ENCODE measurements at places on chromosomes 11 and 22.

- DNase-seq, result no peak
Measured at GRCh38 chr22:25413620-25414019, 150.9 kb upstream of the GRK3 start.

- DNase-seq, result peak; percentile 33
Measured at GRCh38 chr11:11263238-11264005, 89.6 kb downstream of the CSNK2A3 start.

DNA sequence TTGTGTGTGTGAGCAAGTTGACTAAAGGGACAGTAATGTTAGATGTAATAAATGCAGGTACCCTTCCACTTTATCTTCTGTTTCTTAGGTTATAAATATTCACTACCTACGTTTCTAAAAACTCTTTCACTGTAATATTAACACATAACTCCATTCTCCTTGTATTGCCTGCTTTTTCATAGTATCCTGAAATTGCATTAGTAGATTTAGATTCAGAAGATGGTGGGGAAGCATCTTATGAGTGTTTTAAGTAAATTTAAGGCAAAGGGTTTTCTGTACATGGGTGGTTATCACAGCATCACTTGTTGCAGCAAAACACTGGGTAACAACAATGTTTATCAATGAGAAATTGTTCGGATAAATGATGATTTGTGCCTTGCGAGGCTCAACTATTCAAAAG, 115.2 kb upstream of the VPREB1 start:
- DNase-seq, result no peak

DNA sequence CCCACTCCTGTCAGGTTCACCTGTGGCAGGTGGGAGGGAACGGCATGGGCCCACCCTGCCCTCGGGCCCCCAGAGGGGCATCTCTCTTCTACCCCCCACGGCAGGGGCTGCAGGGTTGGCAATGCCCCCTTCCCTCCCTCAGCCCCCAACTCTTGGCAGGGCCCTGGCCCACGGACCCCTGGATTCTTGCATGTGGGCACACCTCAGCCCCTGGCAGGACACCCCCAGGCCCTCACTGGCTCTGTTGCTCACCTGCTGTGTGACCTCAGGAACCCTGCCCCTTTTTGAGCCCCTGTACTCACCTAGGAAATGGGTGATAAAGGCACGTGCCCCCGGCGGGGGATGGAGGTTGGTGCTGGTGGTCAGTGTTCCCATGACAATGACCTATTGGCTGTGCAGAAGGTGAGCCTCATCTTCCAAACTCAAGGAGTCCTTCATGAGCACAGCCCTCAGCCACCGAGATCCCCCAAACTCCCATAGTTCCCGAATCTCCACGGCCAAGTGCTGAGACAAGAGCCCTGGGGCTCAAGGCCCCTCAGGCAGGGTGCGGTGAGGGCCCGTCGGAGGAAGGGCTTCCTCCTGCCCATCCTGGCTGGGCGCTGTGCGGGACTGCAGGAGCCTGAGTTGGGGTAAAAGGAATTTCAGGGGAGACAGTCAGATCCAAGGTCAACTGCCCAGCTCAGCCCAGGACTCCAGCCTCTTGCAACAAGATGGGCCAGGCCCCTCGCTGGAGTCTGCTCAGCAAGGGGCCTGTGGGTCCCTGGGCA, 198.2 kb downstream of the IGLL1 start:
- DNase-seq, result no peak

- peak; percentile 52 for DNase-seq
Measured at GRCh38 chr11:103537904-103538502, 428.8 kb downstream of the DYNC2H1 start.

- DNase-seq, result no peak
Measured at GRCh38 chr11:70637949-70638583, 239.7 kb downstream of the CTTN start.

DNA sequence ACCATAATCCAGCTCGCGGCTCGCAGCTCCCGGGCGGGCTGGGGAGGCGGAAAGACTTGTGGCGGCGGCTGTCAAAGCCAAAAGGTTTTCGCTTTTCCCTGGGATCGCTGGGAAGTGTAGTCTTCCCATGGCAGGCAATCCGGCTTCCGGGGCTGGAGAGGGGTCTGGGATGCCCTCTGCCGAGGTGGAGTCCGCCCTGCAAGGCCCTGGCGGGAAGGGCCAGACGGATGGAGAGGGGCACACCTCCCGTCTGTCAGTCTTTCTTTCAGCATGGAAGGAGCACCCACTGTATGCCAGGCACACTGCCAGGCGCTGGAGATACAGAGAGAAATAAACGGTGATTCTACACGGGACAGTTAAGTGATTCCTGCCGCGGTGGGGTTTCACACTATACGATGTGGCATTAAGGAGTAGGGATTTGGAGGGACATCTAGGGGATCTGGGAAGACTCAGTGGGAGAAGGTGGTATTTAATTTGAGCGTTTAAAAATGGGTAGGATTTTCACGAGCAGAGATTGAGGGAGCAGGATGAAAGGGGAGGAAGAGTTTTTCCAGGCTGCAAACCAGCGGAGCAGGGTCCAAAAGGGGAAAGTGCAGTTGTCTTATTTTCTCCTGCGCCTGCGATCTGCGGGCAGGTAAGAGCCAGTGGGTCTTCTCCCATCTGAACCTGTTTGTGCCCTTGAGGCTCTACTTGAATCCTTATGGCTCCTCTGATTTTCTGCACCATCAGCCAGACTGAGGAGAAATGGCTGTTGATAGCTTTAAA, at the start of gene BACE1:
TSS of gene BACE1 (minus strand) at position 60 of the 765 bp plus-strand sequence. CDS start 461 bp downstream, outside the sequence.
- peak; percentile 81 for DNase-seq

DNA sequence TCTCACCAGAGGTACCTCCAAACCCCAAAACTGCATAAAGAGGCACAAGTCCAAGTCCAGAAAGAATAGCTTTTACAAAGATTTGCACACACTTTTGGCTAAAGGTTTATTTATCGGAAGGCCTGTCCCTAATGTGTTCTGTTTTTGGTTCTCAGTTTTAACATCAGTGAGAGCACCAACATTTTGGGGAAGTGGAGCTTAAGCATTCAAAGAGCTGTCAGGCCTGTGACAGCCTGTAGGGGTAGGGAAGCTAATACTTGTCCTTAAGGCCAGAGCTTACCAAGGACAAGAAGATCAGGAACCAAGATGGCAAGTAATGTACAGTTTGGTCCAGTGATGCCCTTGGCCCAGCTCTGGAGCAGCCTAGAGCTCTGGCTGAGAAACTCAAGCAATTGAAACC, 38.9 kb upstream of the SCUBE2 start:
- no peak for DNase-seq

- peak; percentile 74 for DNase-seq
Measured at GRCh38 chr11:124069429-124070401, 28.6 kb upstream of the OR10G7 start.

All from lung microvascular endothelial cell (primary cell).